AG09309 (cell line): ENCODE measurements at places on chromosomes 7 and 10.

- DNase-seq: no peak
Measured at GRCh38 chr10:80646366-80646765, 108.7 kb downstream of the SH2D4B start.

GRCh38 chr7:92639213-92639896 is 49.2 kb upstream of the FAM133B start:
- DNase-seq: no peak

- no peak for DNase-seq
Measured at GRCh38 chr10:101140084-101140949, 9.2 kb downstream of the TLX1 start.

DNA sequence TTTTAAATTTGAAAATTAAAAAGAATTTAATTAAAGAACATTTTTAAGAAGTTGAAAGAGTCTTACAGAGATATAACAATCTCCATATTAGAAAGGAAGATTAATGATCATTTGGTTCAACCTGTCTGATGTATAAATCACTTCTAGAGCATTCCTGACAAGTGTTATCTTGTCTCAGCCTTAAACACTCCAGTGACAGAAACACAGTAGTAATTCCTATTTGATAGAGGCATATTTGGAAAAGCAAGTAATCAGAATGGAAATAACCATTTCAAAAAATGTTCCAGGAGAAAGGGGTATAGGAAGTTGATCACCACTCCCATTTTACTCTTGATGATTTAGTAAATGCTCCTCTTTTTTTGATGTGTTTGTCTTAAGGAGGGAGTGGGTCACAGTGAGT is 213.1 kb upstream of the FAM3C start:
- DNase-seq: no peak

GRCh38 chr10:93461807-93462178 is 20.3 kb downstream of the MYOF start:
- DNase-seq: no peak

DNA sequence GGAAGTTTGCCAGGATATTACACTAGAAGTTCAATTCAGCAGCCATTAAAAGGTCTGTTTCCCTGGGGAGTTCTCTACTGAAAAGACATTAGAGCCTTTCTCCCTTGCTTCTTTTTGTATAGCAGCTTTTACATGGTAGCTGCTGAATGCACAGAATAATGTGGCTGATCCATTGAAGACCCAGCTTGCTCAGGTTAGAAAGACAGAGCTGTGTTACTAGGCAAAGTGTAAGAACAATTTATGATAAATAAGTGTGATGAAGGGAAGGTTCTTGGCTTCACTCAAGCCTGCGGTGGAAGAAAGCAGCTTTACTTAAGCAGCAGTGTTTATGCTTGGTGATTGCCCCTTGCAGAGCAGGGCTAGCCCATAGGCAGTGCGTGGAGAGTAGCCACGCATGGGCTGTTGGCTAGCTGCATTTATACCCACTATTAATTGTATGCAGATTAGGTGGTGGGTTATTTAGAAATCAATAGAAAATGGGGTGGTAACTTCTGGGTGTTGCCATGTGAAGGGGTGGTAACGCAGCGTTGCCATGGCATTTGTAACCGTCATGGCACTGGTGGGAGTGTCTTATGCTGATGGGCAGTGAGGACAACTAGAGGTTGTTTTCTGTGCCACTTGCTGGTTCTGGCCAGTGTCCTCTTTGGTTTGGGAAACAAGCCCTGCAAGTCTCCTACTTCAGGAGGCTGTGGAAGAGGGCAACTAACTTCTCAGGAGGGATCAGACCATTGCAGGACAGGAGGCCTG is 942.9 kb downstream of the NRG3 start:
- no peak for DNase-seq
